Nucleus accumbens (tissue), 56 donors: ENCODE measurements at places on chromosomes 12 and 14.

- no peak for DNase-seq
Observed at GRCh38 chr14:49212721-49213120, 373.5 kb downstream of the RPS29 start.

GRCh38 chr12:27971121-27971489 is 1.4 kb downstream of the PTHLH start:
- DNase-seq, result no peak

DNA sequence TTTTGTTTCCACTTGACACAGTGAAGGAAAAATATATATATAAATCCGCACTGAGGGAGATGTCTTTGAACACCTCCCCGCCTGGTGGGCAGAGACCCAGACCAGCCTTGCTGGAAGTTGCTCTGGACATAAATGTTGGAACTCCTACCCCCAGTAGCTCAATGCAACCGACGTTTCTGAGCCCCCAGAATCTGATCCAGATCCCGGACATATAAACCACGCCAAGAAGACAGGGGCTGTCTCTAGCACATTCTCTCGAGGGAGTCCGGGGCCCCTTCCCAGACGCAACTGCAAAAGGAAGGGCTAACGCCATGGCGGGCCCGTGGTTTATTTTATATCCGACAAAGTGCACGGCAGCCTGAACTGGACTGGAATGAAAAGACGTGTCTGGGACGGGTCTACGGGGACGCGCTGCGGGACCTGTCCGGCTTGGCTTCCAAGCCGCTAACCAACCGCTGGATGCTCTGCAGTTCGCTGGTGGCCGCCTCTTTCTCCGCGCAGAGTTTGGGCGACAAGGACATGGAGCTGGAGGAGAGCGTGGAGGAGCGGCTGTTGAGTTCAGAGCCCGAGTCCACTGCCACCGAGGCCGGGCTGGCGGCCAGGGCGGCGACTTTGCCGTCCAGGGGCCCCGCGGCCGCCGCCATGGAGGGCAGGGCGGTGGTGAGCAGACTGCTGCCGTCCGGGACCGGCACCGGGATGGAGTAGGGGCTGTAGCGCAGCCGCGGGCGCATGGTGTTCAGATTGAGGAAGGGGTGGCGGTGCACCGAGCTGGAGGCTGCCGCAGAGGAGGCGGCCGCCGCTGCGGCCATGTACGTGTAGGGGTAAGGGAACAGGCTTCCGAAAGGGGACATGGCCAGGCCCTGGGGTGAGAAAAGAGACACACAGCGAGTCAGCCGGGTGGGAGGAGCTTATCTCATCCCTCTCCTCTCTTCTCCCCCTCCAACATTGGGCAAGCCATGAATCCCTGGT is 12.2 kb downstream of the TBX3 start:
- DNase-seq, result no peak

DNA sequence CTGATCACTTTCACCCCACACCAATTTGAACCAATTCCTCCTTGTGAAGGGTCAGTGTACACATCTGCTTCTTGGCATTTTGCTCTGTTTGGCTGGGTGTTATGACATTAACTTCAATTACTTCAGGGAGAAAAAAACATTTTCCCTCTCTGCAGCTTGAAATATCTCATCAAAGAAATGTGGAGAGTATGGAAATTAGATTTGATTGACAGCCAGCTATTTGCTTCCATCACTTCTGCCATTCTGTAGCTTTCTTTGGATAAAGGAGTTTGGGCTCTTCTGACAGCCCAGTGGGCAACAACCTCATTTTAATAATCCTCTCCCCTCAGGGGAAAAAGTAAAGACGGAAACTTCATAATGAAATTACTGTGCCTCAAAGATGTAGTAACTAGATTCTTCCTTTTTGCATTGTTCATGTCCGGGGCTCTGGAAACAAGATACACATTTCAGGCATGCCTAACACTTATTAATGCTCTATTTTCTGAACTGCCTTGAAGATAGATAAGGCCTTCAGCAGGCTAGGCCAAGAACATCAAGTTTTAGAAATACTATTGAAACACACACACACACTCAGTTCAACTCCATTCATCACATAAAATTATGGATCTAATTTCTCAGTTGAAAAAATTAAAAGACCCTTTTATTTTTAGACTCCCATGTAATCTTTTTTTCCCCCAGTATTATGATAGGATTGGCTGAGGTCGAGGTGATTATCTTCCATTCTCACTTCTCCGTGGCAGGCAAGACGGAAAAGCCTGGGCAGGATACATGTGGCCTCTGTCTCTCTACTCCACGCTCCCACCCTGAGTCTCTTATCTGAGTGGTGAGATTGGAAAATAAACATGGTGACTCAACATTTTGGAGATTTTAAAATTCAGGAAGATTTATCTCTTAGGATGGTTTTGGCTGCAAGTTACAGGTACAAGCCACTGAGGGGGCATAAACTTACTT is 10.3 kb upstream of the GPHB5 start:
- DNase-seq, result no peak

DNA sequence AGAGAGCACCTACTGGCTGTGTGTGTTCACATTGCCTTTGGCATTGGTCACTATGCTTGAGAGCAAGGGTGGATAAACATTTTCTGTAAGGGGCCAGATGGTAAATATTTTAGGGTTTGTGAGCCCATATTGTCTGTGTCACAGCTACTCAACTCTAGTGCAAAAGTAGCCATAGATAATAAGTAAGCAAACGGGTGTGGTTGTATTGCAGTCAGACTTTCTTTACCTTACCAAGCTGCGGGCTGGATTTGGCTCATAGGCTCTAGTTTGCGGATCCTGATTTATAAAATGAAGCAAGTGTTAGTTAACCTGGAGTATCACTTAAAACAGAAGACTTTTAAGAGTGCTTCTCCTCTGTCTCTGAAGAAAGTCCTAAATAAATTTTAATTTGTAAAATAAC is 169.0 kb downstream of the KICS2 start:
- no peak for DNase-seq

- no peak for DNase-seq
Observed at GRCh38 chr12:55256831-55257230, 12.4 kb downstream of the OR6C74 start.

DNA sequence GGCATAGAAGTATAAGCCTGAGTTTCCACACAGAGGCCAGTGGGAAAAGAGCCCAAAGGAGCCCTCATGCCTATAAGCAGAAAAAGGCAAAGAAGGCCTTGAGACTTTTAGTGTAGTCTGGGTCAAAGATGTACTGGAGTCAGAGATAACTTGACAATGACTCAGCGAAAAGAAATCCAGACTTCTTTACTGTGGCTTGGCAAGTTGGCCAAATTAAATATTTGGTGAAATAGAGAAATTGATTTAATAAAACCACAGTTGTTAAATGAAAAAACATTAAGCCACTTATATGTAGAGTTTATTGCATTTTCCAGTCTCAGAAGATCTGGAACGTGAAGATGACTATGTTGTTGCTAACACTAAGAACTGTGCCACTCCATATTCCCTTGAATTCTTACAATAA is 105.1 kb downstream of the TMTC3 start:
- DNase-seq, result no peak

DNA sequence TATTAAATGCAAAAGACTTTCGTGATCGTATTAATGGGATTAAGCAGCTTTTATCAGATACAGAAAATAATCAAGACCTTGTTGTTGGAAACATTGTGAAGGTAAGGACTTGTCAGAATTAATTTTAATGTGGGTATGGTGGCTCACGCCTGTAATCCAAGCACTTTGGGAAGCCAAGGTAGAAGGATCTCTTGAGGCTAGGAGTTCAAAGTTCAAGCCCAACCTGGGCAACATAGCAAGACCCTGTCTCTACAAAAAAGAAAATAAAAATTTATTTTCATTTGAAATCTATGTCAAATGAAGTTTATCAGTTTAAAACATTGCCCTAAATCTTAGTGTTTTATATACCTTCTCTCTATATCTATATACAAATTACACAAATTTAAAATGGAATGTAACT is 17.2 kb upstream of the PRPF39 start:
- DNase-seq, result no peak

DNA sequence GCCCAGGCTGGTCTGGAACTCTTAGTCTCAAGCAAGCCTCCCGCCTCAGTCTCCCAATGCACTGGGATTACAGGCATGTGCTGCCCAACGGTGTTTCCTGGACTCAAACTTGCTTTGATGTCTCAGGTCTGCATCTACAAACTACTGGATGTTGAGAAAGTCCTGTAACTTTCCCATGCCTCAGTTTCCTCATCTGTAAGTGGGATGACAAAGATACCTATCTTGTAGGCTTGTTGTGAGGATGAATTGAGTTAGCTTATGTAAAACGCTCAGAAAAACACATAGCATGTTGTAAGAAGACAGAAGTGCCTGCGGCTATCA is 63.6 kb upstream of the NUDT4 start:
- no peak for DNase-seq

- DNase-seq, result no peak
Observed at GRCh38 chr12:121009741-121010140, 6.5 kb downstream of the C12orf43 start.

GRCh38 chr12:57231276-57232021 is 1.9 kb downstream of the SHMT2 start:
- no peak for DNase-seq
